ENCODE measurements at places on chromosomes 2 and 18. TPM values are rescaled to one million over a fixed set of nuclear protein-coding genes. Genes with fewer than 3 reads are reported as not detected.

DNA sequence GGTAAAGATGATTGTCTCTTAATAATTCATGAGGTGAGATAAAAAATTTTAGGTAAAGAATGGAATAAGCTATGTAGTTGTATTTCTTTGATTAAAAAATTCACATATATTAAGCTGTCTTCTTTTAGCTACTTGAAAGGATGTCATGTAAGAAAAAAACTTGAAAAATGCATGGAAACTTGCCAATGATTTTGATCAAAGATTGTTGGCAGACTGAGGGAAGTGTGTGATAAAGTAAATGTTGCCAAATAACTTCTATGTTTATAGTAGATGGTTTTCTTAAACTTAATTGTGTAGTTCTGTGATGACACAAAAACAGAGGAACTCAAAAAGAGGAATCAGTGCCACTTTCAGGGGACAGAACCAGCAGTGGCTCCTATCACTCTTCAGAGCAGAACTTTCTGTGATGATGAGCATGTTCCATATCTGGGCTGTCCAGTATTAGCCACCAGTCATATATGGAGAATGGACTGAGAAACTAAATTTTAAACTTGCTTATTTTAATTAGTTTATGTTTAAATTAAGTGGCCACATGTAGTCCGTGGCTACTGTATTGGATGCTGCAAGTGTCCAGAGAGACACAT is 51.9 kb upstream of the SLC38A11 start:
- H3K4me3 ChIP-seq, result no peak overlapping the region
- H3K27me3 ChIP-seq, result no peaks in the 10 kb centered on the region
- no peaks in the 10 kb centered on the region for H3K4me1 ChIP-seq
- H3K36me3 ChIP-seq, result no peaks in the 10 kb centered on the region

The ZC3H6 gene
- 4.3 TPM for total RNA-seq

- H3K36me3 ChIP-seq, result peaks cover 70% of the 10 kb centered on the region
- H3K4me3 ChIP-seq, result no peak overlapping the region
- peak; percentile 95 for DNase-seq
- H3K4me1 ChIP-seq, result peaks cover 3% of the 10 kb centered on the region
Observed at GRCh38 chr18:12327510-12328178, 19.6 kb downstream of the TUBB6 start.

GRCh38 chr2:16262526-16263178 is 322.3 kb downstream of the MYCN start:
- H3K27me3 ChIP-seq, result no peaks in the 10 kb centered on the region
- H3K4me1 ChIP-seq, result no peaks in the 10 kb centered on the region
- no peaks in the 10 kb centered on the region for H3K36me3 ChIP-seq
- no peak for DNase-seq

The ITGAV gene
- 311 TPM for total RNA-seq

- H3K27ac ChIP-seq, result no peak overlapping the region
- H3K4me3 ChIP-seq, result no peak overlapping the region
Observed at GRCh38 chr18:50249576-50249975, 16.7 kb downstream of the CFAP53 start.

The AGAP1 gene
- 18.5 TPM for total RNA-seq

DNA sequence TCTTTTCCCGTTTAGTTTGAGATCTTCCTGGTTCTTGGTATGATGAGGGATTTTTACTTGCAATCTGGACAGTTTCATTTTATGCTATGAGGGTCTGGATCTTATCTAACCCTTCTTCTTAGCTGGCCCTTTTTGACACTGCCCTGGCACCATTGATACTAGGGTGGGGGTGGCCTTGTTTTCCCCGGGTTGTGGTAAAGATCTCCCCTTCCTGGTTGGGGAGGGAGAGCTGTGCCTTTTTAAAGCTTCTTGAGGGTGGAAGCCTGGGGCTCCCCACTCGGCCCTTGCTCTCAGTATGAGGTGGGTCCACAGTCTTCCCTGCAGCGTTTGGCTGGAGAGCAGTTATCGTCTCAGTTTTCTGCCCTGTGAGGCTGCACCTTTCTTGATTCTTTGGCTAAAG is 66.1 kb downstream of the ASB1 start:
- no peaks in the 10 kb centered on the region for H3K27me3 ChIP-seq
- no peaks in the 10 kb centered on the region for H3K36me3 ChIP-seq
- DNase-seq, result peak; percentile 47
- no peak overlapping the region for H3K4me3 ChIP-seq
- no peak overlapping the region for H3K27ac ChIP-seq

- no peaks in the 10 kb centered on the region for H3K36me3 ChIP-seq
- H3K27ac ChIP-seq, result no peak within 1 kb of the TSS
- H3K4me3 ChIP-seq, result no peak within 1 kb of the TSS
- peaks cover 15% of the 10 kb centered on the region for H3K4me1 ChIP-seq
Observed at GRCh38 chr18:3219631-3220335, at the start of gene MYOM1. TSS of gene MYOM1 (minus strand) at chr18:3219968. CDS start at chr18:3215223, 4,745 bp downstream.

DNA sequence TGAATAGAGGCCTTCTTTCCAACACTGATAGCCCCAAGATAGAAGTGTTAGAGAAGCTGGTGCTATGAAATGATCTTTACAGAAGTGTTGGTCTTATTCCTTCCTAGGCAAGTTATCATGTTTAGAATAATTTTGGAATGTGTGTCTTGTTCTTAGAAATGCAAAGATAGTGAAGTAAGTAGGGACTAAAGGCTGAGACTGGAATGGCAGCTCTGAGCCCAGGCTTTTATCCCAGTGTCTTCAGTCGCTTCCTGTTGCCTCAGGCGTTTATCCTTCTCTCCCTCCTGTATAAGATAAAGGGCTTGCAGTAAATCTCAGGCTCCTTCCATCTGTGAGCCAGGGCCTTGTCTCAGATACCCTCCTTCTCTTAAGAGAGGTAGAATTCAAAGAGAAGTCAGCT is 218.1 kb downstream of the TPGS2 start:
- no peaks in the 10 kb centered on the region for H3K36me3 ChIP-seq
- H3K4me3 ChIP-seq, result no peak overlapping the region
- DNase-seq, result no peak
- no peaks in the 10 kb centered on the region for H3K4me1 ChIP-seq
- no peaks in the 10 kb centered on the region for H3K27me3 ChIP-seq

The INPP5D gene
- under 0.01 TPM for total RNA-seq

DNA sequence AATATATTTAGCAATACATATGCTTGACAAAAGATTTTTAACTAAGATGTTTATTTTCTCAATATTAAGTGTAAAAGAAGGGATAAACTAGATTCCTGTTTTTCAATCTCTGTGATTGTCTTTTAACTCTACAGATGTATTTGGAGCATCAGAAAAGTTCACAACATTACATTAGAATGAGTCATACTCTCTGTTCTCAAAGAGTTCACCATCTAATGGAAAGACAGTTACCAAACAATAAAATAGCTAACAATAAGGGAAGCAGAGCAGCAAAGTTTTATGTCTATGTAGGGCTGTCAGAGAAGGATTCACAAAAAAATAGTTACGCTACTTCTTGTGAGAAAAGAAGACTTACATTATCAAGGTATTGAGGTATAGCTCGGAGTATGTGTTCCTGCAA is 109.2 kb upstream of the MAP2 start:
- H3K36me3 ChIP-seq, result no peaks in the 10 kb centered on the region
- no peak overlapping the region for H3K4me3 ChIP-seq
- H3K27ac ChIP-seq, result no peak overlapping the region
- H3K27me3 ChIP-seq, result no peaks in the 10 kb centered on the region
- H3K4me1 ChIP-seq, result no peaks in the 10 kb centered on the region

GRCh38 chr2:149826471-149827125 is 239.0 kb upstream of the MMADHC start:
- H3K4me1 ChIP-seq, result no peaks in the 10 kb centered on the region
- no peaks in the 10 kb centered on the region for H3K27me3 ChIP-seq
- no peak overlapping the region for H3K27ac ChIP-seq
- no peak for DNase-seq
- no peaks in the 10 kb centered on the region for H3K36me3 ChIP-seq

DNA sequence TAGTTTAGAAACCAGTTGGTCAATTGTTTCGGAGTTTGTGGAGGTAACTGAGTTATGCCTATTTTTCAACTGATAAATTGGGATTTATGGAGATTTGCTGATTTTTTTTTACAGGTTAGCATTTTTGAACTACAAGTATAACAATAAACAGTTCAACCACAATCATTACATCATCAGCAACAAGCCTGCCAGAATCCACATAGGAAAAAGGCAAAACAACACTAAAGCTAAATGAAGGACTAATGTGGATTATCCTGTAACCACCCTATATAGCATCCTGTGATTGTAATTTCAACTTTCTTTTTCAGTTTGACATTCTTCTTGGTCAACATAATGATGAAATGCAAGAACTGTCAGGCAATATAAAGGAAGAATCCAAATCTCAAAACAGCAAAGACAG is 76.5 kb downstream of the CCDC102B start:
- no peaks in the 10 kb centered on the region for H3K27me3 ChIP-seq
- no peak overlapping the region for H3K27ac ChIP-seq
- no peak for DNase-seq
- no peak overlapping the region for H3K4me3 ChIP-seq

GRCh38 chr2:149169656-149170055 is 131.2 kb downstream of the LYPD6B start:
- no peaks in the 10 kb centered on the region for H3K27me3 ChIP-seq
- H3K4me3 ChIP-seq, result no peak overlapping the region
- no peak overlapping the region for H3K27ac ChIP-seq
- H3K4me1 ChIP-seq, result no peaks in the 10 kb centered on the region
- DNase-seq, result no peak

DNA sequence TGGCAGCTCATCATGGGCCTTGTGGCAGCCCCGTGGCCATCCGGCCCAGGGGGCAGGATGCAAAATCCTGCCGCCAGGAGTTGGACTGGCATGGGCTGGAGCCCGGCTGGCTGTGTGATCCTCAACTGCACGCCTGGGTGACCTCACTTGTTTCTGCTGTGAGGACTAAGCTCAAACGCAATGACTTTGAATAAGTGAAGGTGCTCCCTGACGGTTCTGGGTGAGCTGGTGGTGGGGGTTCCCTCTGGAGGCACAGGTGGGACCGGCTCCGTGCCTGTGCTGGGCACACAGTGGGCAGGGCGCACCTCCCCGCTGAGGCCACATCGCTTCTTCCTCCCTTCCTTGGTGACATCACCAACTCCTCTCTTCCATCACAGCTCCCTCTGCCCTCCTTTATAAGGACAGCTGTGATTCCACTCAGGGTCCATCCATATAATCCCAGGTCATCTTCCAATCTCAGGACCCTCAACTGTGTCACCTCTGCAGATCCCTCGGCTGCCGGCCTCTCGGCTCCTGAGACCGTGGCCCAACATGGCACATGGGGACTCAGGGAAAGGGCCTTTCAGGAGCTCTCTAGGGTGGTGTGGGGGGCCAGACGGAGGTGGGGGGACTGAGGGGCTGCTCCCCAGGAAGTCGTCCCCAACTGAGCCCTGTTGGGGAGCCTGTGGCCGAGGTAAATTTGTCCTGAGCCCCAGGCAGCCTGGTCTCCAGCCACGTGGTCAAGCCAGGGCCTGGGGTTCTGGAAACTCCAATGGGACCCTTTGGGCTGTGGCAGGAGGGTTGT is 75.5 kb upstream of the ODC1 start:
- peak; percentile 79 for DNase-seq
- no peak overlapping the region for H3K4me3 ChIP-seq
- no peaks in the 10 kb centered on the region for H3K36me3 ChIP-seq
- H3K27me3 ChIP-seq, result no peaks in the 10 kb centered on the region
- H3K27ac ChIP-seq, result no peak overlapping the region

DNA sequence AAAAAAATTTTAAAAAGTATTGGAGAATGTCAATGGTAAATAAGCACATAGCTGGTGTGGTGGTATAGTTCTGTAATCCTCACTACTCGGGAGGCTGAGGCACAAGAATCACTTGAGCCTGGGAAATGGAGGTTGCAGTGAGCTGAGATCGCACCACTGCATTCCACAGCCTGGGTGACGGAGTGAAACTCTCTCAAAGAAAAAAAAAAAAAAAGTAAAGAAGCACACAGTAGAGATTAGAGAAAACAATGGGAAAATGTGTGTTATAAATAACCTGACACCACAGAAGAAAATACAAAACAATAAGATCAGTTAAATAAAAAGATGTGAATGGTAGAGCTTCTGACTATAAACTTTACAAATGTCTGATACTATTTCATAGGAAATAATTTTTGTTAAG is 163.7 kb upstream of the WDSUB1 start:
- H3K36me3 ChIP-seq, result peaks cover 4% of the 10 kb centered on the region
- no peak for DNase-seq
- H3K4me3 ChIP-seq, result no peak overlapping the region
- H3K27ac ChIP-seq, result no peak overlapping the region

The ATP6V1B1 gene
- total RNA-seq, result 2.5 TPM

- no peak overlapping the region for H3K27ac ChIP-seq
- DNase-seq, result no peak
- peaks cover 18% of the 10 kb centered on the region for H3K4me1 ChIP-seq
- peak overlapping the region; percentile 70 for H3K4me3 ChIP-seq
Observed at GRCh38 chr2:24010477-24011249, 778 bp downstream of the MFSD2B start.

GRCh38 chr2:55418512-55419232 is 984 bp downstream of the CCDC88A start:
- H3K27me3 ChIP-seq, result no peaks in the 10 kb centered on the region
- DNase-seq, result no peak
- peaks cover 12% of the 10 kb centered on the region for H3K4me1 ChIP-seq
- peak overlapping the region; percentile 82 for H3K27ac ChIP-seq
- peak overlapping the region; percentile 92 for H3K4me3 ChIP-seq

- no peak for DNase-seq
- no peaks in the 10 kb centered on the region for H3K36me3 ChIP-seq
- no peak overlapping the region for H3K27ac ChIP-seq
- H3K4me1 ChIP-seq, result peaks cover 24% of the 10 kb centered on the region
Observed at GRCh38 chr2:213065583-213066442, 85.6 kb downstream of the IKZF2 start.

- H3K27me3 ChIP-seq, result no peaks in the 10 kb centered on the region
- DNase-seq, result no peak
- no peak overlapping the region for H3K27ac ChIP-seq
- H3K4me3 ChIP-seq, result no peak overlapping the region
Observed at GRCh38 chr2:31108561-31109286, 29.5 kb downstream of the GALNT14 start.

The CNGA3 gene
- 0.29 TPM for total RNA-seq

The SATB2 gene
- 54.5 TPM for total RNA-seq

DNA sequence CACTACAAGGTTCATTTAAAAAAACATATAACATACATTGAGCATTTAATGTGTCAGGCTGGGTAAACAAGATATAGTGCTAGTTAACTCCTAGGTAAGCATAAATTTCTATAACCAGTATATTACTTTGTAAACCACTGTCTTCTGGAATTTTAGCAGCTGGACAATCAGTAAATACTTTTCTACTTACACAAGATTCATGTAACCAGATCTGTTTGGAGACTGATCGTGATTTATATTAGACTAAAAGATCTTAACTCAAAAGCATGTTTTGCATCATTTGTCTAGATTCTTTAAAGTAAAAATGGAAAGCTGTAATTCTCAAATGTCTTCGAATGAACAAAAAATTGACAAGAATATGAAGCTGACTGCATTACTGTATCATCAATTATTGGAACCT is 941 bp upstream of the SGO2 start:
- no peaks in the 10 kb centered on the region for H3K36me3 ChIP-seq
- DNase-seq, result no peak
- H3K27me3 ChIP-seq, result peaks cover 9% of the 10 kb centered on the region
- no peak overlapping the region for H3K27ac ChIP-seq
- peak overlapping the region; percentile 97 for H3K4me3 ChIP-seq

The KYNU gene
- total RNA-seq, result 10.9 TPM

All from osteoblast (primary cell).